Stimulated activated CD8-positive, alpha-beta memory T cell treated with anti-CD3 and anti-CD28 coated beads, Interleukin-15, amount 100 ng/mL, for 1 hour (primary cell): ENCODE measurements at places on chromosomes 11 and 22.

DNA sequence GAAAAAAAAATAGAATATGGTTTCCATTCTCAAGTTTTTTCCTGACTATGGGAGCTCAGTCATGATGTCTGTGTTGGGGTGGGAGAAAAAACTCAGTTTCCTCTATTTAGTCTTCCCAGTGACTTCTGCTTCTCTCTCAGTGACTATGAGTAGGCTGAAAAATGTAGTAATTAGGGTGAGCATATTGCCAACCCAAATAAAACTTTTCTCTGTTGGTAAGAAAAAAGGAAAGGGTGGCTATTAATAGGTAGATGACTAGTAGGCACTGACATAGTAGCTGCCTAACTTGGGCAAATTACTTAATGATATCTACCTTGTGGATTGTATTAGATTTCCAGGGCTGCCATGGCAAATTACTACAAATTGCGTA, 34.2 kb upstream of the BIRC3 start:
- DNase-seq: no peak

DNA sequence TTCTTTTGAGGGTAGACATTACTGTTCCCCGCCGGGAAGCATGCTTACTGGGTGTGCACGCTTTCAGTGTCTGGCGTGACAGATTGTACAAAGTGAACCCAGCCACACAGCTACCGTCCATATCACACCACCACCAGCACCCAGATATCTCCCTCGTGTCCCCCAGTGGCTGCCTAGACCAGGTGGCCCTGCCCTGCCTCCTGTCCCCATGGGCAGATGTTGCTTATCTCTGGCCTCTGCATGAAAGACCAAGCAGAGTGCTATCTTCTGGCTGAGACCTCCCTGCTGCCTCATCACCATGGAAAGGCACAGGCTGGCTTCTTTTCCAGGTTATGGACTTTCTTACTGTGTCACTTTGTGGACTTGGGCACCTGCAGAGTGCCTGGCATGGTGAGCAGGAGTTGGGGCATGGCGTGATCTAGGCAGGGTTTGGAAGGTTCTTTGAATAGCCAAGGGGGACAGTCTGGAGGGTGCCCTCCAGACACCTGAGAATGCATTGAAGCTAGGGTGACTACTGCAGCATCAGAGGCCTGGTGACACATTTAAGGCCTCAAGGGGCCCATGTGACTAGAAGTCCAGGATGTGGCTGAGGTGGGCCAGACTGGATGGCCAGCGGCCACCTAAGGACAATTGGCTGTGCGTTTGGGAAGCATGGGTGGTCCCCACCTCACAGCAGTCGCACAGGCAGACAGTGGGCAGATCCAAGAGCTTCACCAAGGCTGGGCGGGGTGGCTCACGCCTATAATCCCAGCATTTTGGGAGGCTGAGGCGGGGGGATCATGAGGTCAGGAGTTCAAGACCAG, 4.7 kb downstream of the TANGO2 start:
- no peak for DNase-seq

DNA sequence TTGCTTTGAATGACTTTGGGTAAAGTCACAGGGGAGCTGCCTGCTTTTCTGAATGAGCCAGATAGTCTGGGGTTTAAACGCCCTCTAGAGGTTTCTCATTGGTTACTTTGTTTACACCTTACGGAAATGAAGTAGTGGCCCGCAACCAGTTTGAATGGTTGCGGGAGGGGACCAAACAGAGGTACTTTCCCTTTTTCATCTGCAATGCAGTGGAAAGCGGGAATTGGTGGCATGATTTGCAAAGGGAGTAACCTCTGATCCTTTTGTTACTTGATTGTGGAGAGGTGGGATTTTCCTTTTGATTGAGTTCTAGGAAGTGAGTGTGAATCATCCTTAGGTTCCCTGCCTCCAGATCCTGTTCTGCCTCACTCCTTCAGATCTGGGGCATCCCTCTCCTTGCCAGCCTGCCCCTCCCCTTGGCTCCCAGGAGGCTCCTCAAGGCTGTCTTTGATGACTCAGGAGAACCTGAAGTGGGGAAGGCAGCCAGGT, 15.9 kb upstream of the GLYATL1 start:
- no peak for DNase-seq

DNA sequence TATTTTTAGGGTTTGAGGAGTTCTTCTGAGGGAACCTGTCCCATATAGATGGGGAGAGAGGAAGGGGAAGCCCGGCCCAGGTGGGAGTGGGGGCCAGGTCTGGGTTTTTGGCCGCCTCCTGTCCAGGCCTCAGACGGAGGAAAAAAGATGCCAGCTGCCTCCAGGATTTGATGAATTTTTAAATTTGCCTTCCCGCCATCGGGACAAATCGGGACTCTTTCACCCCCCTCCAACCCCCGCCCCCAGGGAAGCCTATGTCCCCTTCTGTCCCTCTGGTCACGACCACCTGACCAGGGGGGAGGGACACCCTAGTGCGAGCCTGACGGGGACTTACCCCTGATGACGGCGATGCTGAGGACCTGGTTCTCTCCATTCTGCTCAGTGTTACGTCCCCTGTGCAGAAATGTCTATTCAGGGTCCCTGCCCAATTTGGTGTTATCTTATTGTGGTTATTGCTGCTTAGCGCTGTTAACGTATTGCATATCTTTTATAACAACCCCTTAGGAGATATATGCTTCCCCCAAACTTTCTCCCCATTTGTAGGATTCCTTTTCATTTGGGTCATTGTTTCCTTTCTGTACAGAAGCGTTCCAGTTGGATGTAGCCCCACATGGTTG, 115.9 kb upstream of the GRK3 start:
- no peak for DNase-seq

DNA sequence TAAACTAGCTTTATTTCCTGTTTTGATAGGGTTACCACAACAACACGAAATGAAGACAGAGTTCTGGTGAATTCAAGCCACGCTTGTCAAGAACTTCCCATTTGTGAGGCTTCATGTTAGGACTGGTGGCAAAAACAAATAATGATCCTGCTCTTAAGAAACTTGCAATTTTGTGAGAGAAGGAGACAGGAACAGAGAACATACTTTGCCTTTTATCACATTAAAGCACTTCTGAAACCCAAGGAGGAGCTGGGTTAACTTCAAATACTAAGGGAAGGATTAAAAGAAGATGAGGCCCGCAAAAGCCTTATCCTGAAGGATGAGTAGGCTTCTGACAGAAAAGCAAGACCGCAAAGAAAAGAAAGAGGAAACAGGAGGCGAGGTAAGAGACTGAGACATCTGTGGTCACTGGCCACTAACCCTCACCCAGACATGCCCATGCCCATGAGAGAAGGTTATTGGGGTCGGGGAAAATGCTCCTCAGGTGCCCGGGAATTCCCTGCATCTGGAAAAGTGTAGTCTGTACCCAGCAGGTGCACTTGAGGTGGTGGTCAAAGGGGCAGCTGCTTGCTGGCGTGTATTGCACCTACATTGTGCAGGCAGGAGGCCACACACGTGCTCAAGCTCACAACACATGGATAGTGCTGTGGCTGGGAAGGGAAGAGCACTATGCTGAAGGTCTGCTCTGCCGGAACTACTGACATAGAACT, 50.5 kb downstream of the MAPK1 start:
- DNase-seq: no peak

DNA sequence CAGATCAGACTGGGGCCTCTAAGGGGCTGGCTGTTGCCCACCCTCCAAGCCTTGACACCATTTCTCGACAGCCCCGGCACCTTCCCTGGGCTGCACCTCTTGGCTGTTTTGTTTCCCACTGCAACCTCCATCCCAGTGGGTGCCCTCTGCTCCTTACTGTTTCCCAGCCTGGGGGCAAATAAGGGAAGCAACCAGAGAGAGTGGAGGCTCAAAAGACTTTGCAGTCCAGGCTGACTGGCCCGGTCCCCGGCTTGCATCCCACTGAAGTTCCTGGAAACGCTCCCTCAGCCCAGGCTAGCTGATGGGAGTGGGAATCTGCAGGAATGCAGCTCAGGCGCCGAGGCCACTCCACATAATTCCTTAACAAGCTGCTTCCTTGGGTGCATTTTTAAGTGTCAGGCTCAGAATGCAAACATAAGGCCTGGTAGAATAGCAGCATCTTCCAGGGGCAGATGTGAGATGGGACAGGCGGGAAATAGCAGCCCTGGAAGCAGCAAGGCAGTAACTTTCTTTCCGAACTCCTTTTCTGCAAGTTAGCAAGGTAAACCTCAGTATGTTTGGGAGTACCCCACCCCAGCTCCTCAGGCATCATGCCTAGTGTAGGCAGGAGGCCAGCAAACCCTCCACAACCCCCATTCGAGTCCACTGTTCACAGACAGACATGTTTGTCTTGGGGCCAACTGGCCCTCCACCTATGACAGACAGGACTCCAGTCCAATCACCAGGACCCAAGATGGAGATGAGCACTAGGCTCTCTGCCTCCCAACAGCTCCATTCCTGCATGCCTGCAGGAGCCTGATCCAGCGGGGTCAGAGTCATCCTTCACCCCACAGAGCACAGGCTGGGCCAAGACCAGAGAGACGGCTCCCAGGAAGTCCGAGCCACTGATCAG, 39.3 kb downstream of the RPL27A start:
- DNase-seq: no peak

GRCh38 chr11:97367406-97368083, 977.7 kb downstream of the JRKL start:
- DNase-seq: no peak

GRCh38 chr11:64777449-64778222, 706 bp downstream of the SF1 start:
- DNase-seq: peak; percentile 54

- DNase-seq: no peak
Observed at GRCh38 chr11:57463671-57464538, 3.6 kb downstream of the RTN4RL2 start.

DNA sequence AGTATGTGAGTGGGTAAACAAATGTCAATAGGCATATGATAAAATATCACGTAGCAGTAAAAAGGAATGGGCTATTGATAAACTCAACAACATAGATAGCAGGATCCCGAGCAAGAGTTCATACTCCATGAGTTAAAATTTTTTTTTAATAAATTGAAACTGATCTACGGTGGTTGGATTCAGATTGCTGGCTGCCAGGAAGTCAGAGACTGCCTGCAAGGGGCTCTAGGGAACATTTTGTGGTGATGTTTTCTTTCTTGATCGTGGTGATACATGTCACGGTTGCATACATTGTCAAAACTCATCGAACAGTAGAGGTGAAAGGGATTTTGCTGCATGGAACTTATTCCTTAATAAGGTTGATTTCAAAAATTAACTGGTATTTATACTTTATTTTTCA, 62.6 kb upstream of the WNT7B start:
- no peak for DNase-seq

GRCh38 chr11:93807980-93808379, 23.9 kb downstream of the MED17 start:
- no peak for DNase-seq
